ENCODE measurements at places on chromosomes 11 and 22.

GRCh38 chr11:94866231-94866822 is 98.2 kb downstream of the AMOTL1 start:
- no peak for DNase-seq

- DNase-seq = no peak
These were observed 8.7 kb upstream of the LTO1 start for GRCh38 chr11:69683764-69684333.

DNA sequence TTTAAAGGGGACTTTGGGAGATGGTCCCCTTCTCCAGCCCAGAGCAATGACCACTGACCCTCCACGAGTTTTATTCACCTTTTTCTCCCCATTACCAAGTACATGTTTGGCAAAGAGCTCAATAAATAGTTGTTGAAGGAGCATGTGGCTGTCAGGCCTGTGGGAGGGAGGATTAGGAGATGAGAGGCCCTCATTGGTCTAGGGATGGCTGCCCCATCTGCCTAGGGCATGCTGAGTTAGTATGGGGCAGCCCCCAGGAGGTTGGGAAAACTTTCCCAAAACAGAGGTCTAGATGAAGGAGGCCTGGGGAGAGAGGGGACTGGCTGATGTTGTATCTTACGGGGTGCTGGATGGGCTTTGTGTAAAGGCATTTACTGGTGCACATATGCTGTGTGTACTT is 10.6 kb downstream of the MAFF start:
- no peak for DNase-seq

- DNase-seq = no peak
These were observed 20.8 kb upstream of the PEX26 start for GRCh38 chr22:18056807-18057474.

DNA sequence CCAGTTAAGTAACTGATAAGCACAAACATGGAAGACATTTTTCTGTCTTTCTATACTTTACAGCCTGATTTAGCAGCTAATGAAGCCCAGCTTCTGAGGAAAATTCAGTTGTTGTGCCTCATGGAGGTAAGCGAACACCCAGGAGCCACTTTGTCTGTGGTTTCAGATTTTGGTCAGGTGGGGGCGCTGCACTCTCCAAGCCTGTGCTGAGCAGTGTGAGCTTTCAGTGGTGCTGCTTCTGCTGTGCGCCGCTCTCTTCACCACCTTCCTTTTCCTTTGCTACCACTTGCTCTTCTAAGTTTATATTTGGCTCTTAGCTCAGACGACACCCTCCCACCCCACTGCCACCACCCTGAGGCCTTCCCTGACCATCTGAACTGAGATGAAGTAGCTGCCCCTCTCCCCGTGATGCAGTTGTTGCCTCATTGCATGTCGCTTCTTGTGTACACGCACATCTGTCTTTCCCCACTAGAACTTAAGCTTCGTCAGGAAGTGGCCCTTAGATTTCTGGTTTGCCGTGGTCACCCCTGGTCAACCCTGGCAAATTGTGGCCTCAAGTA is 14.0 kb downstream of the PSMD13 start:
- DNase-seq = no peak

DNA sequence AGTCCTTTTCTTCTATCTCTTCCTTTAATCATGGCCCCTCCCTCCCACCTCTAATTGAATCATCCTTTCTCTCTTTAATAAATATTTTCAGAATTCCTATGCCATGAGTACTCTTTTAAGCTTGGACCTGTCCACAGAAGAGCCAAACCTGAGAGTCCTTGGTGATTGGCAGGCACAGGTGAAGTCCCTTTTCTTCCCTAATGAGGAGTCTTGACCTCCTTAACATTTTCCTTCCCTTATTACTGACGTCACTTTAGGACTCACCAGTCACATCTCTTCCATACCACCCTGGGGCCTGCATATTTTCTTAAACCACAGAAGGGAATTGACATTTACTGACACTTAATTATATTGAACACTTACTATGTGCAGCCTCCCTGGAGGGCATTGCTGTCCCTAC is 41.0 kb upstream of the RASSF10 start:
- DNase-seq = peak; percentile 78

DNA sequence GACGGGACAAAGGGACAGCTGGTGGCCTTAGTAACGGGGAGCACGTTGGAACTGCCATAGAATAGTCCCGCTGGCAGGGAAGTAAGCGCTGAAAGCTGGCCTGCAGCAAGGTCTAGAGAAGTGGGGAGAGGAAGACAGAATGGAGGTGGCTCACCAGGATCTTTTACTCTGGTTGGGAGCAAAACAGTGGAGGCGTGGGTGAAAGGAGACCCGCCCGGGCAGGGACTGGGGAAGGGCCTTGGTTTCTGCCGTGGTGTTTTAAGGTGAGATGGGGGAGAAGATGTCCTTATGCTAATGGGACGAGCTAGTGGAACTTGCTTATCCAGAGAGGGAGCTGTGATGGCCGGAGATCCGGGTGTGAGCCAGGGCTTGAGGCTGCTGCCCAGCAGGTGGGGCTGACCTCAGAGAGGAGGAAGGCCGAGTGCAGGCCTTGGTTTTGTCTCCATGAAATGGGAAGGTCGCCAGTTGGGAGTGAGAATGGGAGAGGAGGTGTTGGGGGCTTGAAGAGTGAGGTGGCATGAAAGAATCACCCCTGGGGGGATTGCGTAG is 56.4 kb upstream of the CTTN start:
- DNase-seq = no peak

Measured in keratinocyte (primary cell).